ENCODE measurements at places on chromosomes 7 and 10. TPM values are rescaled to one million over a fixed set of nuclear protein-coding genes. Genes with fewer than 3 reads are reported as not detected.

The PTN gene
- total RNA-seq, result 26.4 TPM

The PON1 gene
- not detected for total RNA-seq

The SFTPD gene
- total RNA-seq, result not detected

The BHLHA15 gene
- not detected for total RNA-seq

The WDR86 gene
- not detected for total RNA-seq
